ENCODE measurements at places on chromosomes 5 and 9. TPM values are rescaled to one million over a fixed set of nuclear protein-coding genes. Genes with fewer than 3 reads are reported as not detected.

GRCh38 chr9:136438548-136439480 lies 831 bp downstream of the INPP5E start:
- peak; percentile 51 for DNase-seq

- no peak for DNase-seq
These were observed 2.3 kb upstream of the CPLX2 start for GRCh38 chr5:175868996-175869638.

GRCh38 chr9:1051584-1052275 lies 1.6 kb downstream of the DMRT2 start:
- DNase-seq = no peak

- DNase-seq = no peak
These were observed 114.7 kb downstream of the LURAP1L start for GRCh38 chr9:12889402-12890106.

The FCN2 gene
- not detected for total RNA-seq
